ENCODE measurements at places on chromosomes 2 and 18.

GRCh38 chr2:126616606-126617069, 39.3 kb upstream of the GYPC start:
- no peak for DNase-seq

DNA sequence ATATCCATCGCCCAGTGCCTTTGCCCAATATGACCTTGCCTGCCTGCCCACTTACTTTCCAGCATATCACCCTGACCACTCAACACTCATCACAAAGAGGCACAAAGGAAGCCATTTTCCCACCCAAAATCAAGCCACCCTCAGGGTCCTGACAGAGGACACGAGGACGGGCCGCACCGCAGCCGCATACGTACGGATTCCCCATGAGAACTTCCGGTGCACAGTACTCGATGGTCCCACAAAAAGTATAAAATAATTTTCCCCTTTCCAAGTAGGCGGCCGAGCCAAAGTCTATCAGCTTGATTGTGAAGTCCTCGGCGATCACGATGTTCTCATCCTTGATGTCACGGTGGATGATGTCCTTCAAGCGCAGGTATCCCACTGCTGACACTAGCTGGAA, 10.0 kb upstream of the MTERF4 start:
- DNase-seq, result no peak

DNA sequence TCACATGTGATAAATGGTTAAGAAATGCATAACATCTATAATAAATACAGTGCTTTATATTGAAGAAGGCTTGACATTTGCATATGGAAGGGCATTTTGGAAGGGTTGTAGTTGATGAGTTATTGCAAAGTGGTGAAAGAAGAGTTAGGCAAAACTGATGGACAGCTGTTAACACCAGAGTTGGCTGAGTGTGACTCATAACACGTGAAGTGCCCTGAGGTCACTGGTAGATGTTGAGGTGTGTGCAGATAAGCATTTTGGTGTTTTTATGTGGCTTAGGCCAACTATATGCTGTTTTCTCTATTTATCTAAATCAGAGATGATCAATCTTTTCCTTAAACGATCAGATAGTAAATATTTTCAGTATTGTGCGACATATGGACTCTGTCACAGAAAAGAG, 154.3 kb upstream of the KCNH7 start:
- DNase-seq, result no peak

DNA sequence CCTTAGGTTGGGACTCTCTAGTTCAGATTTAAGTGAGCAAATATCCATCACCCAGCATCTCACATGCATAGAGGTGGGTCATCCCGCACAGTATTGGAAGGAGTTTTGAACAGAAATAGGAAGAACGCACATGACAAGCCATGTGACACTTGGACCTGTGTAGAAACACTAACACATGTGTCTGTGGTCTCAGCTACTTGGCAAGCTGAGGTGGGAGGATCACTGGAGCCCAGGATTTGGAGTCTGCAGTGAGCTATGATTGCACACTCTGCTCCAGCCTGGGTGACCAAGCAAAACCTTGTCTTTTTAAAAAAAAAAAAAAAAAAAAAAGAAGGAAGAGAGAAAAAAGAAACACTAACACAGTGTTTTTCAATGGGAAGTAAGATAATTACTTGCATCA, 5.4 kb upstream of the MTCL1 start:
- DNase-seq, result no peak

GRCh38 chr2:101256316-101256715, 3.6 kb downstream of the CNOT11 start:
- no peak for DNase-seq

DNA sequence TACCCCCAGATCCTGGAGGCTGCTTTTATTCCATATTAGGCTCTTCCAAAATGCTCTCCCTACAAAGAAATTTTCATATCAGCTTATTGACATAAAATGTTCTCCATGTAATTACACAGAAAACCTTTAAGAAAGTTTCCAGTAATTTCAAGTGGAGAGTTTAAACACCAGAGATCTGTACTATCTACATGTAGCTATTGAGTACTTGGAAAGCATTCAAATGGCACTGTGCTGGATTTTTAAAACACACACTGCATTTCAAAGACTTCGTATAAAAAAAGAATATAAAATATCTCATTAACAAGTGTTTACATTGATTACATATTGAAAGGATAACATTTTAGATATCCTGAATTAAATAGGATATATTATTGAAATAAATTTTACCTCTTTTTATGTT, 182.4 kb upstream of the ZNF521 start:
- DNase-seq, result no peak

GRCh38 chr2:116416731-116417377, 1397.6 kb upstream of the DDX18 start:
- DNase-seq, result no peak

GRCh38 chr2:99631700-99632099, 141.9 kb upstream of the REV1 start:
- no peak for DNase-seq

- DNase-seq, result no peak
These were observed 470.9 kb upstream of the SPHKAP start for GRCh38 chr2:228652366-228652765.

DNA sequence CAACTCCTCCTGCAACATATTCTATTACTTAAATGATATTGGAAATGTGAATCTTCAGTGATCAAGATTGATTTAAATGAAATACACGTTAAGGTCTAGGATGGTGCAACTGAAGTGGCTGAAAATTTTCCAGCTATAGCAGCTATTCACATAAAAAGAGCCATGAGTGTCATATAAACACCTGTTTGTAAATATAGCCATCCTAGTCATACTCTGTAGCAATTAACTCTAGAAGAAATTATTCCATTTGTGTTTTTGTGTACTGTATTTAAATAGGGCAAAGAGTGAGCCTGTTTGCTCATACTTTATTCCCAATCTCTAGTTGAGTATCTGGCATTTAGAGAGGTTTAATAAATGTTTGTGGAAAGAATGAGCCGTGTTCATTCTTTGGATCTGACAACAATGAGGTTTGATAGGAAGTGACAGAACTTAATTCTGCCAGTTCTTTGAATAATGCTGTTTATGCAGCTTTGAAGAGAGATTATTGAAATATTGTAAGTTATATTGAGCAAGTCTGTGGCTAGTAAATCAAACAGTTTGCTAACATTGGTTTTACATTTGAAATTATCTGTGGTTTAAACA, 49.7 kb downstream of the BABAM2 start:
- DNase-seq, result no peak

DNA sequence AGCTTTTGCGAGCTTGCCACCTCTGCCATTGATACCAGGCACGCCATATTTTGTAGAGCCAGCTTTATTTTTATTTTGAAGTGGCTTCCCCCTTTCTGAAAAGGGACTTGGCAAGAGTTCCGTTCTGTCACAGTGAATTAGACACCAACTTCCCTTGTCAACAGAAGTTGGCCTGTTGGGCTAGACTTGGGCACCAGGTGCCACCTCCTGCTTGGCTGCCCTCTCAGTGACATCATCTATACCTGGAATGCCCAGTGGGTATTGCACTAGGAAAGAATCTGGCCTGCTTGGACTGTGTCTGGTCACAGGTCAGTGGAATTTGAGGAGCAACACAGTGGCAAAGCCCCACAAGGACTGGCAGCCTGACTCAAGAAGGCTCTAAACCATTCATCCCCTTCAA, 101.0 kb downstream of the BCL2L11 start:
- no peak for DNase-seq

GRCh38 chr18:22052405-22053105, 116.8 kb upstream of the GATA6 start:
- DNase-seq, result no peak

DNA sequence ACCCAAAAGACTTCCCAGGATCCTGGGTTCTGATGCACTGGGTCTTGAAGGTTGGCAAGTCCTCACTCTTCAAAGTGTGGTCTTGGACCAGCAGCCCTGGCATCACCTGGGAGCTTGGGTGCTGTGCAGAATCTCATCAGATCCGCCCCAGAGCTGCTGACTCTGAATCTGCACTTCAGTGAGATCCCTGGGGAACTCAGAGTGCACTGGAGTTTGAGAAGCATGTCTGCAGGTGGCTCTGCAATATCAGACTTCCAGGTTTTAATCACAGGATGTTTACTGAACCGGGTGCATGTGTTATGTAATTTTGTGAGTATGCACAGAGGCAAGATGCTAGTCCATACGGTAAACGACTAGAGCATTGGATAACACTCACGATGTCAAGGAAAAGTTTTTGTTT, 58.0 kb upstream of the BOD1L2 start:
- no peak for DNase-seq

DNA sequence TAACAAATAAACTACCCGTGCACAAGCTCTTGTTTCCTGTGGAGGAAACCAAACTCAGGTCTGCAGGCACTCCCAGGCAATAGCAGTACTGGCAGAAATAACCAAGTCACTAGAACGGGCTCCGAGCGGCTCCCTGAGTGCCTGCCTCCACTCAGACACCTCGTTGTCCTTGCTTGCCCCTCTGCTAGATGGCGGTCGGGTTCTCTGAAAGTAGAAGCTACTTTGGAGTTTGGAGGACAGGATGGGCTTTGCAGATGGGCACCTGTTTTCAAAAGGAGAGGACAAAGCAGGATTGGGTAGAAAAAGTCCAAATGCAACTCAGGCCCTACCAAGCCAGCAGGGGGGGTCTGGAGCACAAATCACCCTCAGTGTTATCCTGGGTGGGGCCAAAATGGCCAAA, 136.4 kb downstream of the LRRC30 start:
- no peak for DNase-seq

- DNase-seq, result no peak
These were observed 403.3 kb upstream of the FANCL start for GRCh38 chr2:58644451-58644850.

DNA sequence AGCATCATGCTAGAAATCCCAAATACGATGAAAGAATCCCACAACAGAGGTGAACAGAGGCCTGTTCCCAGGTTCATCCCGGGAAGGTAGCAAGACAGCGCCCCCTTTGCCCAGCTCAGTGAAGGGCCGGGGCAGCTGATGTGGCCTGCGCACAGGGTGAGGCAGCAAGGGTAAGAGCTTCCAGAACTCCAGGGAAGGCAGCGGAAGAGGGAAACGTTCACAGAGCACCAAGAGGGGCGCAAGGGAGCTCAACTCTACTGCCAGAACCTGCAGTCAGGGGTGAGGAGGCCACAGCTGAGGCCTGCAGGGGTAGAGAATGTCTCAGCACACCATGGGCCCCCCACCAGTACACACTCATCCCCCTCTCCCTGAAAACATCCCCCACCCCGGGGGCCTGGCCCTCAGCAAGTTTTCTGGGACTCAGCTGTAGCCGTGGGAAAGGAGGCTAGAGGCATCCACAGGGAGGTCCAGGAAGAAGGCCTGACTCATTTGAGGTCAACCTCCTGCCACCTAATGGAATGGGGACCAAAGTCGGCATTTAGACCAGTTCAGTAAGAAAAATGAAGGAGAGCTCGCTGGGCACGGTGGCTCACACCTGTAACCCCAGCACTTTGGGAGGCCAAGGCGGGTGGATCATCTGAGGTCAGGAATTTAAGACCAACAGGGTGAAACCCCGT, 95.6 kb upstream of the ASAP2 start:
- no peak for DNase-seq

- no peak for DNase-seq
These were observed 75.4 kb downstream of the PIEZO2 start for GRCh38 chr18:11073971-11074370.

GRCh38 chr2:150088538-150088937, 398.9 kb downstream of the RND3 start:
- DNase-seq, result no peak

DNA sequence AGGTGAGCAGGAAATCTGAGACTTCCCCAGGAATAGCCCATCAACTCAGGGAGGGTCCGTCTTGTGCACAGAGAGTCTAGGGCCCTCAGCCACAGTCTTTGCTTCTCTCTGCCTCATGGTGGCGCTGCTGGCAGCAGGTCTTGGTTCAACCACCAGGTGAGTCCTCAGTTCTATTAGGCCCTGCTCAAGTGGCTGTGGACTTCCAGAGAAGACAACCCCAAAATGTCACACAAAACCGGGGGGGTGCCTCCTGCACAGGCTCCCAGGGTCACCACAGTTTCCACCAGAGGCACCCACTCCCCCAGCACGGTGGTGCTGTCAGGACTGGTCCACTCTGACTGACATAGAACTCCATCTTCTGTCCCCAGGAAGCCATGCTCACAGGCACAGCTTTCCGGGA, 2.4 kb upstream of the CHRNG start:
- DNase-seq, result no peak

- DNase-seq, result peak; percentile 12
These were observed 85.5 kb upstream of the RND3 start for GRCh38 chr2:150572961-150573395.

DNA sequence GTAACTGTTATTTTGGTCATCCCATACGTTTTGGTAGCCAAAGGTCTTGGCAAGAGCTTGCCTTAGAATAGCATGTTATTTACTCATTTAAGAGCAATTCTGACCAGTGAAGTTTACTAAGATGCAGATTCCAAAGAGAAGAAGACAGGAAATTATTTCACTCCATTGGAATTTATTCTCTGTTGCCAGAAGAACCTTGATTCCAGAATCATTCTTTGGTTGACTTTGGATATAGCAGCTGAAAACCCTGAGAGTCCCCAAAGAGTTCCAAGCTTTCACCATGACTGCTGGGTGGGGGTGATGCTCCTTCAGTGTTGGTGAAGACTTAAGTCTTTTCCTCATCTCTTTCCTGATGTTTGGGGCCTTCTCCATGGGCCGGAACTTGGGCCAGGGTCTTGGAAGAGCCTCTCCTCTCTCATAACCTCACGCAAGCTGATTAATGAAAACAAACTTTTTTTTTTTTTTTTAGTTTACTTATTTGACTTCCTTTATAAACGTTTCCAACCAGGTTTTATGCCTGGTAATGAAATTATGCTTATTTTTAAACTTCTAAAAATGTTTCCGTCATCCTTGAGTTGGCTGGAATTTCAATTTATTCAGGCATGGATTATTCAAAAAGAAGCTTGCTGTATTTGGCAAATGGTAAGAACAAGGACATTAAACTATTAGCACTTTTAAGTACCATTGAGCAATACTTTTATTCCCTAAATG, 192.0 kb downstream of the MTX2 start:
- no peak for DNase-seq

DNA sequence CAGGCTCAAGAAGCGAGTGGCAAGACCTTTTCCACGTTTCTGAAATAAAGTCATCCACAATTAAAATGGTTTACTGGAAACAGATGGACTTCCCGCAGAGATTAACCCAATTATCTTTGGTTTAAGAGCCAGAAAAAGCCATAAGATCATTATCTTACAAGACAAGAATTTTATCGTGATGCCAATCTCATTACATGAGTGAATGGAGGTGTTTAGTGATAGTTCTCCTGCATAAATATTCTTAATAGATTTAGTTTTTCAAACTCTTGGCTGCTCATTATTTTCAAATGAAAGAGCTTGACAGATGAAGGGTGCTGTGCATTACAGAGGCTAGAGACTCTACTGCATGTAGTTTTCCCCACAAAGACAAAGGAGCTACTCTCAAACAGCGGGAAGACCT, 1028.4 kb upstream of the PIK3C3 start:
- DNase-seq, result no peak

DNA sequence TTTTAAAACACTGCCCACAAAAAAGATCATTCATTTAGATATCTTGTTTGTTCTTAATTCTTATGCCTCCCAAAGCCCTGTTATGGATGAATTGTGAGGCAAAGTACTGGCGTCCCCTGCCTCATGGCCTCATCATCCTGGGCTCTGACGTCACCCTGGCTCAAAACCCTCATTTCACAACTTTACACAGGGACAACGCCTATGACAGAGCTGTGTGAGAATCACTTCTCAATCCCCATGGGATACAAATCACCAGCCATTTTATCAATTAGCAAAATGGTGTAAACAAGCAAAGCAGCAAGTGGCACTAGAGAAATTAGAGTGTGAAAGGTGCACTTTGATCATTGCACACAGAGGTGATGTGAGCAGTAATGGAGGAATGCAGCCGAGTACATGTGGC, 16.6 kb downstream of the FHOD3 start:
- no peak for DNase-seq

Measured in GM13977 (cell line).